Skin of body (tissue), 3 donors: ENCODE measurements at places on chromosomes 4 and X. TPM values are rescaled to one million over a fixed set of nuclear protein-coding genes. Genes with fewer than 3 reads are reported as not detected.

The SPANXN1 gene
- not detected for total RNA-seq

The CYBB gene
- 38.0 TPM for total RNA-seq

The ARHGAP6 gene
- 4.8 TPM for total RNA-seq

The FMR1NB gene
- total RNA-seq, result not detected

The ADH1B gene
- 175 TPM for total RNA-seq

The HTN3 gene
- not detected for total RNA-seq

The BEX3 gene
- total RNA-seq, result 102 TPM

The CXCL3 gene
- 0.49 TPM for total RNA-seq
